ENCODE measurements at places on chromosomes 4 and X.

DNA sequence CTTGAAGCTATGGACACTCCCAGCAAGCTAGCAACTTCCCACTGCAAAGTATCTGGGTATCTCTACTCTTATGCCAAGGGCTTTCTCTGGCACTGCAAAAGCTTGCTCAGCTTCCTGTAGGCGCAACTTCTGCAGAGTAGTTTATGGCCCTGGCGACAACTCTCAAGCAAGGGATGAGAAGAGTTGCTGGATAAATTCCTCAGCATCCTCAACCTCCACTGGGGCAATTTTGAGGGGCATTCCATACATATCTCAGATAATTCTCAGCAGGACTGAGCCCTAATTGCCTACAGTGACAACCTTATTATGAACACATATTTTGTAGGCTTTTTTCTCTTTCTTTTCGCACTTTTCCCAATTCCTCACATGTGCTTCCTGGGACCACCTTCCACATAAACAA lies 31.2 kb upstream of the TAB3 start:
- no peak for DNase-seq

DNA sequence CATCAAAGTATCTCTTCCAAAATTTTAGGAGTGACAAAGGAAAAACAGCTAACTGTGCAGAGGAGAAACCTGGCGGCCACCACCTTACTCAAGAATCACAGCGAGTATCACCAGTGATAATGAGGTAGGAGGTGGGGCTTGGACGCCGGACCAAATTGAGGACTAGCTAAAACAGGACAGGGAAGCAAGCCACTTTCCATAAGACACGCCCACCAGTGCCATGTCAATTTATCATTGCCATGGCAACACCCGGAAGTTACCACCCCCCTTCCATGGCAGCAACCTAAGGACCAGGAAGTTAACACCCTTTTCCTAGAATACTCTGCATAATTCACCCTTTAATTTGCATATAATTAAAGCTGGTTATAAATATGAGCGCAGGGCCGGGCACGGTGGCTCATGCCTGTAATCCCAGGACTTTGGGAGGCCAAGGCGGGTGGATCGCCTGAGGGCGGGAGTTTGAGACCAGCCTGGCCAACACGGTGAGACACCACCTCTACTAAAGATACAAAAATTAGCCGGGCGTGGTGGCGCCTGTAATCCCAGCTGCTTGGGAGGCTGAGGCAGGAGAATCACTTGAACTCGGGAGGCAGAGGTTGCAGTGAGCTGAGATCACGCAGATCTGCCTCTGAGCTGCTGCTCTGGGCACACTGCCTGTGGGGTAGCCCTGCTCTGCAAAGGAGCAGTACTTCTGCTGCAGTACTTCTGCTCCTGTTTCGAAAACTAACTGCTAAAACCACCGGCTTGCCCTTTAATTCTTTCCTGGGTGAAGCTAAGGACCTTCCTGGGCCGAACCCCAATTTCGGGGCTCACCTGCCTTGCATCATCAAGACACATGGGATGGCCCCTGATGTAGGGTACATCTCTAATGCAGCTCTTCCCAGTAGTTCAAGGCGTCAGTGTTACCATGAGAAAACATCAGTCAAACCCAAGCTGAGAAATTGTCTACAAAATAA lies 116.7 kb downstream of the HMX1 start:
- DNase-seq, result no peak

DNA sequence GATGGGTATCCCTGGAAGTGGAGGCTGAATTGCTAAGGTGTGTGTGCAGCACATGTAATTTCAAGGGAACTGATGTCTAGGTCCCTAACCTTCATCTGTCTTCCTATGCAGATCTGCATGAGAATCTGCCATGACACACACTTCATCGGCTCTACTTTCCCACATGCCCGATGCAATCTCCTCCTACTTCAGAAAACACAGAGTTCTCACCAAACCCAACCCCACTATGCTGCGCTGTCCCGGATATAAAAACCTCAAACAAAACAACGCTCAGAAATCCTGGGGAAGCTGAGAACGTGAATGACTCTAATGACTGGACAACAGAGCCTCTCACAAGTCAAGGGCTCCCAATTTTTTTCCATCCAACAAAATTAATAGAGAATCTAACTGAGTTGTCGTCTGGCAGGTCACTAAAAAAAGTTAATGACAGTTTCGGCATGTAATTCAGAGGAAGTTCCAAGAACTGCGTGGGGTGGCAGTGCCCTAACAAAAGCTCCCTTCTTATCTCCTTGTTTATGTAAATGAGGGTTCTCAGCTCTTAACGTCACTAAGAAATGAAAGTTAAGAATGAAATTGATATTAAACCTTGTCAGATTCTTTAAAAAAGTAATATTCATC lies 39.0 kb downstream of the STX18 start:
- DNase-seq, result no peak

DNA sequence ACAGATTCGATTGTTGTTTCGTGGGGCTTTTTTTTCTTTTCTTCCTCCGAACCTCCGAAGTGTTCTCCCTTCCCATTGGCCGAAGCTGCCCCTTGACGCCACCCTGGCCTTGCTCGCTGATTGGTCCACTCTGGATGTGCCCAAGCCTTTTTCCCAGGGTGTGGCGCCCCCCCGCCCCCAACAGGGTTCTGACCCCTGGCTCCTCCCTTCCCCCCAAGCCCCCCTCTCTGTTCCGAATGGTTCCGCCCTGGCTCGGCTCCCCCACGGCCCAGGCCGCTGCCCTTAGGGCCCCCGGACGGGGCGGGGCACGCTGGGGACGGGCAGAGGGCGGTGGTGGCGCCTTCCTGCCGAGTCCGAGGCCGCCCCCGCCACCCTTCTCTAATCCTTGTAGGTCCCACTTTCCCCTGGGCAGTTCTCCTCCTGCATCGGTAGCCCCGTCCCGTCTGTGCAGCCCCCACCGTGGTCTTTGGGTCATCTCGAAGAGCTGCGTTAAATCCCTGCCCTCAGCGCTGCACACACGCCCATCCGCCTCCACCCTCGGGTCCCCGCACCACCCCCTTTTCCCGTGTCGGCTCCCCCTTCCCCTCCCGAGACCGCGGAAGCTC lies 25.5 kb downstream of the UTP14A start:
- peak; percentile 96 for DNase-seq

DNA sequence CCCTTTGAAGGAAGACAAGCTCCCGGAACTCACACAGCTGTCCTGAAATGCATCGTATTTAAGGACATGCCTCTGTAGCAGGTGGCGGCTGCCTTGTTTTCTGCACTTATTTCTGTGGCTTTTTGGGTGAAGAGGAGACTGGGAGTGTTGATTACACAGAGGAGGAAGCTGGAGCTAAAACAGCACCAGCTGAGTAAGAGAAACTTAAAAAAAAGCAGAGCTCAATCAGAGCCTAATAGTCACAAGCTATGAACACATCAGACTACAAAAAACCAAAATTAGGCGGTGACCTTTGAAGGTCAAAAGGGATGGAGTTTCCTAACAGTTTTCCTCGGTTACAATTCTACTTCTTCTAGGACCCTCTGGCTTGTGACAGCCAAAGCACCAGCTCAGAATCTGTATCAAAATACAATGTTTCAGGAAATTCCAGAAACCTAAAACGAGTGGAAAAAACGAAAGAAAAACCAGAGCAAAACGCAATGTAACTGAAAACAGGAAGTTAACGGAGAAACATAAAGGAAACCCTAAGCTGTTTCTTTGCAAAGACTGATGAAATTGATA lies 13.5 kb downstream of the PRKX start:
- DNase-seq, result no peak

GRCh38 chr4:140099983-140100382 lies 54.0 kb downstream of the MAML3 start:
- peak; percentile 60 for DNase-seq

DNA sequence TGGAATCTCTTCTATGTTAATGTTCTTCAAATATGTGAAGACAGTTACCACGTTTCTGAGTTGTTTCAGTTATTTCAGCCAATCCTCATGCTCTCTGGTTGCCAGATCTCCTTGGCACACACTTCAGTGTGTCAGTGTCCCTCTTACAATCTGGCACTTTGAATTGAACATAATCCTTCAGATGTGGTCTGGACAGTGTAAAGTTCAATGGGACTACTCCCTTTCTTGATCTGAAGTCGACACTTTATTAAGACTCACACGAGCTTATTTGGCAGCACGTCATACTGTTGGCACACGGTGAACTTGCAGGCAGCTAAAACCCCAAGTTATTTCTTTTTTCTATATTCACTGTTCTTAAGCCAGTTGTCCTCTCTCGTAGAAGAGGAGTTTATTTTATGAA lies 28.2 kb downstream of the ARSJ start:
- no peak for DNase-seq

- DNase-seq, result peak; percentile 81
Observed at GRCh38 chr4:47836641-47837093, 1.2 kb downstream of the CORIN start.

GRCh38 chr4:131470360-131470759 lies 1678.7 kb upstream of the PCDH10 start:
- DNase-seq, result no peak

- no peak for DNase-seq
Observed at GRCh38 chr4:185238215-185238681, 28.9 kb downstream of the SNX25 start.

GRCh38 chr4:77662396-77662795 lies 56.8 kb downstream of the CXCL13 start:
- DNase-seq, result no peak

DNA sequence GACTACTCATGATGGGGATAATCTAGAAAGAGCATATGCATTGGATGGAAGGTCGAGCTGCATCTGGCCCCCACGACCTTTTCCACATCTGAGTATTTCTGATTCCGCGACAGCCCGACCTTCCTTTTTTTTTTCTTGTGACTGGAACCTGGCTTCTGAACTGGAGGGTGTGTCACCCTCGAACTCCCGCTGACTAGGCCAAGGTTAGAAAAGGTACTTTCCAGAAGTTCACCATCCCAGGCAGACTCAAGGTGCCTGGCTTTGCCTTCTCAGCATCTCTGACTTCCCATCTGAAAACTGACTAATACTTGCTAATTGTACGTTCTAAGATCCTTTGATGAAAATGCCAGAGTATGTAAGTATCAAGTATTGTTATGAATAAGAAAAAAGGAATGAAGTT lies 49.3 kb upstream of the CD40LG start:
- no peak for DNase-seq

DNA sequence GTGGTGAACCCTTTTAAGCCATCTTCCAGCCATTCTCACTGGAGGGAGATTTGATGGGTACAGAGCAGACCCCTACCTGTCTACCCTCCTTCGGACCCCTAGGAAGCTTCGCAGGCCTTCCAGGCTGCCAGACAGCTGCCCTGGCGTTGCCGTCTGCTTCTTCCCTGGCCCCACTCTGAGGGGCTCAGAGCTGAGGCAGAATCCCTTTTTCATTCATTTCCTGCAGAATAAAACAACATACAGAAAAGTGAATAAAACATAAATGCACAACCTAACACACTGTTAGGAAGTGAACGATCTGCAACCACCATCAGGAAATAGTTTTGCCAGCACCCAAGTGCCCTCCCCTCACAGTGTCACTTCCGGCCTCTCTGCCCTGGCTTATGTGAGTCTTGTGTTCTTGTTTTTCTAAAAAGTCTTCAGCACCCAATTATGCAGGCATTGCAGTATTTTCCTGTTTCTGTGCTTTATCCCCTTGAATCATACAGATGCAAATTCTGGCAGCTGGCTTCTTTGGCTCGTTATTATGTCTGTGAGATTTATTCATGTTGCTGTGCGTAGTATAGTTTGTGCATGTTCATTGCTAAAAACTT lies 5.6 kb upstream of the ADD1 start:
- DNase-seq, result peak; percentile 67

DNA sequence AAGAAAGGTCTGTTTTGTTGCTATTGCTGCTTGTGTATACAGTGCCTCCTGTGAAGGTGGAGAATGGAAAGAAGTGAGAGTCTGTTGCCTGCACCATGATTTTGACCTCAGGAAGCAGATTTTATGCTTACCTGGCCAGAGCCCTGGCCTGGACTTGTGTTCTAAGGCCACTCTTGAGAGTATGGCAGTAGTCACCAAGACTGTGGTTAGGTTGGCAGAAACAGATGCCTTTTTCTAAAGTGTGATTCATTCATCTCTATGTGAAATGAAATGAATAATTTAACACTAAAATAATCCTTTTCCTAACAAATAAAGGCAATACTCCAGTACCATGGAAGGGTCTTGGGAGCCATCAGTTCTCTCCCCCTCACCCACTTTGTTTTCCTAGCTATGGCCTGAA lies 161.8 kb downstream of the DCLK2 start:
- no peak for DNase-seq

DNA sequence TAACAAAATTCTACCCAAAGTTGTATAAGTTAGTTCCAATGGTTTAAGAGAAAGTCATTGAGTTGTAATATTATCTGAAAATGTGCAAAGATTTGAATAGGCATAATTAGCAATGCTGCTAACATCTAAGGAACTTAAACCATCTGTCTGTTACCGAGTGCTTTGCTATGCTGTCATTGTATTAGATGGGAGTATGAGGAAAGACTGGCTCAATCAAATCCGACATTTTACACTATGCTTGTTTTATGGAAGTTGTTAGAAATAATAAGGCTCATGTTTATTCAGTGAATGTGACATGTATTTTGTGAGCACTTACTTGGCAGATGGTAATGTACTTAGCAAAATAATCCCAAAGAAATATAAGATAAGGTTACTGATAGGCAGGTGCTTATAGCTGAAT lies 1715.1 kb downstream of the PCDH7 start:
- DNase-seq, result no peak

- DNase-seq, result no peak
Observed at GRCh38 chr4:101103381-101104142, 243.8 kb downstream of the PPP3CA start.

DNA sequence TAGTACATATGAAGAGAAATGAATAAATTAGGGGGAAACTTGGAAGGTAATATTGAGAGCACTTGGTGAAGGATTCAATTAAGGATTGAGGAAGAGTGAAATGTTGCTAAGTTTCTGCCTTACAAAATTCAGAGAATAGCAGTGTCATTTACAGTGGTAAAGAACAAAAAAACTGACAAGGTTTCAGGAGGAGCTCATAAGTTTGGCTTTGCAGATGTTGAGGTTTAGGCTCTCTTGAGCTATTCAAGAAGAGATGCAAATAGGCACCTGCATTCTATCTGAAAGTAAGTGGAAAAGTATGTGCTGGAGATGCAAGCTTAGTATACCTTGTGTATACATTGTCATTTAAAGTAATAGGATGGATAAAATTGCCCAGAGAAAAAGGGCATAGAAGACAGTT lies 22.3 kb upstream of the EMCN start:
- DNase-seq, result no peak

Data from tibial artery (tissue), 4 donors.